ENCODE measurements at places on chromosomes 4 and X. TPM values are rescaled to one million over a fixed set of nuclear protein-coding genes. Genes with fewer than 3 reads are reported as not detected.

AFM gene
- polyA plus RNA-seq = not detected

CLTRN gene
- polyA plus RNA-seq = 2.5 TPM

EDNRA gene
- polyA plus RNA-seq = 1.5 TPM

FHIP1A gene
- polyA plus RNA-seq = 11.3 TPM

SULT1E1 gene
- polyA plus RNA-seq = not detected

CAMK2D gene
- 4.9 TPM for polyA plus RNA-seq

YY2 gene
- polyA plus RNA-seq = 1.0 TPM

KCNIP4 gene
- polyA plus RNA-seq = 0.42 TPM

TMEM255A gene
- polyA plus RNA-seq = 0.40 TPM

CAPN6 gene
- polyA plus RNA-seq = 4.5 TPM

Data from GM23338 (cell line).